ENCODE measurements at places on chromosomes 2 and 18.

- DNase-seq = no peak
These were observed 32.1 kb upstream of the TAF1B start for GRCh38 chr2:9811216-9811615.

GRCh38 chr18:51543658-51544155, 346.2 kb upstream of the MEX3C start:
- no peak for DNase-seq

- no peak for DNase-seq
These were observed 15.5 kb downstream of the FOXI3 start for GRCh38 chr2:88437010-88437409.

DNA sequence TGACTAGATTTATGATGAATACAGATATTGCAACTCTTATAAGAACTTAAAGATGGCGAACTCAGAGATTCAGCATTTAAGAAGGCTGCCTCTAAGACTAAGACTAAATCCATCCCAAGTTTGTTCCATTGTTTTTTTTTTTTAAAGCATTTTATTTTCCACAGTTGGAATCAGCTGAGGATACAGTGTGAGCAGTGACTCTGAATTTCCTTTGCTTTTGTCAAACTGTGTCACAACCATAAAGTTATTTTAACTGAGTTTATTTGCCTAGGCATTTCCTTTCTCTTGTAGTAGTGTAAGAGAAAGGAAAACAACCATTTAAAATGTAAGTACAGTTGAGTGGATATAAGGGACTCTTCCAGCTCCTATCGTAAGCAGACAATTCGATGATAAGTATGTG, 63.9 kb downstream of the ZEB2 start:
- no peak for DNase-seq

GRCh38 chr18:37362158-37362890, 203.3 kb downstream of the CELF4 start:
- no peak for DNase-seq

DNA sequence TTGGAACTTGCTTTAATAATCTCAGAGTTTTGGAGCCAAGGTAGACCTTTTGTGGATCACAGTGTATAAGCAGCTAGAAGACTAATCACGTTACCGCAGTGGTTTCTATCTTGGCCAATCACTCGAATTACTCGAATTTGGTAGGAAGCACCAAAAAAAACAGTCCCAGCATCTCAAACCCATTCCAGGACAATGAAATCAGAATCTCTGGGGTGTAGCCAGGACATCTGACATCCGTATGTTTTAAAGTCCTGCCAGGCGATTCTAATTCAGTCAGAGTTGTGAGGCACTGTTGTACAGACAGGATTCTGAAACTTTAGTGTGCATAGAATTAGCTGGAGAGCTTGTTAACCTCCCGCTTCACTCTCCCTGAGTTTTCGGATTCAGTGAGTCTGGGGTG, 30.8 kb downstream of the GRHL1 start:
- no peak for DNase-seq

- no peak for DNase-seq
These were observed 195.7 kb downstream of the PIEZO2 start for GRCh38 chr18:10953672-10954071.

GRCh38 chr18:30713299-30713698, 329.2 kb downstream of the DSC3 start:
- DNase-seq = no peak

DNA sequence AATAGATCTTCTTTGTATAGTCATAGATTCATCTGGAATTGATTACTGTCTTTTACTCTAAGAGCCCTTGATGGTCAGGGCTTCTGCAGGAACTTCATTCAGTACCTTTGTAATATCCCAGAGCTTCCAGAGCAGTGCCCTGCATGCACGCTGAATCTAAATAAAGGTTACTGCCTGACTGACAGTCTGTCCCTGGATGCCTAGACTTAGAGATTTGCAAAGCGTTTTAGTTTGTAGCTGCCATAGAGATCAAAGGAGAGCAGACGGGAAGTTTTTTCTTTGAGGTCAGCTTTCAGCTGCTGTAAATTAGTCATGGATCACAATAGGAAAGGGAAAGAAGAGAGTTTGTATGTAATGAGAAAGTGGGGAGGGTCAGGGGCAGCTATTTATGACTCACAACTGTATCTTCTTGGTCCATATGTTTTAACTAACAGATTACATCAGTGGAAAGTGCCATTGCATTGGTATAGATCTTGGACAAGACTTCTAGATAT, 45.2 kb upstream of the NYAP2 start:
- no peak for DNase-seq

GRCh38 chr18:50704357-50704940, 115.4 kb downstream of the MRO start:
- no peak for DNase-seq

GRCh38 chr2:123993728-123994323, 31.3 kb upstream of the CNTNAP5 start:
- DNase-seq = peak; percentile 78

DNA sequence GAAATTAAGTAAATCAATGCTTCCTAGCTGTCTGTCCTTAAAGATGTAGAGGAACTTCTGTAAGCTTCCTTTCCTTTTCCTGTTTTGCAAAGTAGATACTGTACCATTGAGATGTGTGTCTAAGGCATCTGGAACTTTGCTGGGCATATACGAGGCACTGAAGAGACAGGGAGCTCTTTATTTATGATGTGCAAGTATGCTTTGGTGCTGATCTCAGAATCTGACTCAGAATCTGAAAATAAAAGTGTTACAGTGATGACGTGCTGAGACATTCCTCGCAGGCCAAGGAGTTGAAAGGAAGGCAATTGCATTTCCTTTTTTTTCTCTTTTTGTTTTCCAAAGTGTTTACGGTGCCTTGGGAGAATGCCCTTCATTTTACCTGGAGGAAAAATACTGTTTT, 230.9 kb upstream of the RGPD4 start:
- no peak for DNase-seq

- no peak for DNase-seq
These were observed 63.9 kb downstream of the DGKD start for GRCh38 chr2:233418052-233418760.

- DNase-seq = no peak
These were observed 691.1 kb downstream of the SLC4A3 start for GRCh38 chr2:220318508-220318907.

DNA sequence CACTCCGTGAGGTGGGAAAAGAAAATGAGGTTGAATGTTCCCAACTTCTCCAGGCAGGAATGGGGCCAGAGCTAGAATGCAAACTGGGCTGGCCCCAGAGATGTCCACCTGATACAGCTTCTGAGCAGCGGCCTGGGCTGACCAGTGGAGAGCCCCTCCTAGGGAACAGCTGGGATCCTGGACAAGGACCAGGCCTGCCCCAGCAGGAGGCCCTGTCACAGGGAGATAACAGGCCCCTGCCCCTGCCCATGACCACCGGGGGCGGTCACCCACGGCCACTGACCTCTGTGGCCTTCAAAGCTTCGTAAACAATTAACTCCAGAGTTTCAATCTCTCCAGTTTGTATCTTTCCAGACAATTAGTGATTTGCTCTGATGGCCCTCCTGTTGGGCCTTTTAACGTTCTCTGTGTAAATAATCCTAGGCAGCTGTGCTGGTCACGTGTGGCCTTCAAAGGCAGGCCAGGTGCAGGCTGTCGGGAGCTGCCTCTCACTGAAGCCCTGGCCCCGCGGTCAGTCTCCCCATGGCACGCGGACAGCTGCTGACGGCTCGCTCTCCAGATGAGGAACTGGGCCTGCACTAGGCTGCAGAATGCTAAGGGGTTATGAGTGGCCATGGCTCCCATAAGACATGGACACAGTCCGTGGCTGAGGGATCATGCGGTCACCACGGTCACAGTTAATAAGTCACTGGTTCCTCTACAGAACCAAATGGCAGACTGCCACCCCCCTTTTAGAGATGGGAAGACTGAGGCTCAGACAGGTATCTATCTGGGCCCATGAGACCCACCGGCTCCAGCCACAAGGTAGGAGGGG, 9.2 kb downstream of the HS6ST1 start:
- DNase-seq = no peak

DNA sequence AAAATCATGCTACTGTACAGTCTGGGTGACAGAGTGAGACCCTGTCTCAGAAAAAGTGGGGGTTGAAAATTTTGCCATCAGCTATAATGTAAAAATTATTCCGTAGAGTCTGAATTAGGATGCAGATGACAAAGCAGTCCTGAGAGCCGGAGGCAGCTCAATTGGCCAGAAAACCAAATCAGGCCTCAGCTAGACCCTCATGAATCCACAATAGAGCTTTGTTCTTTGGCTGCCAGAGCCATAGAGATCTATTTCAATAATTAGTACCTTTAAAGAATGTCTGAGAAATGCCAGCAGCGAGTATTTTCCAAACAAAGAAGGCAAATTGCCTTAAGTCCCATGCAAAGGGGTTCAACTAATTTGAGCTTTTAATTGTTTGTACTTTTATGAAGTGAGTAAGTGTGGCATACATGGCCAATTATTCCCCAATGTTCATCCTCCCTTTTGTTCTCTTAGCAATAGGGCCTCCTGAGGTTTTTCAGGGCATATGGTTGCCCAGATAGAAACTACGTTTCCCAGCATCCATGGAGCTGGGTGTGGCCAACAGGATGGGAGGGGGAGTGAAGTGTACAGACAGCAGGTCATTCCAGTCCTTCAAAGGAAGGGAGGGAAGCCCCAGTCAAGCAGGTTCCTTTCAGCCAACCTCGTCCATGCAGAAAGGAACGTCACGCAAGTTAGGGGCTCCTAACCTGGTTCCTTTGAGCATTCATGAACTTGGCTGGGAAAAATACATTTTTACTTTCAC, 211.3 kb upstream of the APCDD1 start:
- peak; percentile 62 for DNase-seq

DNA sequence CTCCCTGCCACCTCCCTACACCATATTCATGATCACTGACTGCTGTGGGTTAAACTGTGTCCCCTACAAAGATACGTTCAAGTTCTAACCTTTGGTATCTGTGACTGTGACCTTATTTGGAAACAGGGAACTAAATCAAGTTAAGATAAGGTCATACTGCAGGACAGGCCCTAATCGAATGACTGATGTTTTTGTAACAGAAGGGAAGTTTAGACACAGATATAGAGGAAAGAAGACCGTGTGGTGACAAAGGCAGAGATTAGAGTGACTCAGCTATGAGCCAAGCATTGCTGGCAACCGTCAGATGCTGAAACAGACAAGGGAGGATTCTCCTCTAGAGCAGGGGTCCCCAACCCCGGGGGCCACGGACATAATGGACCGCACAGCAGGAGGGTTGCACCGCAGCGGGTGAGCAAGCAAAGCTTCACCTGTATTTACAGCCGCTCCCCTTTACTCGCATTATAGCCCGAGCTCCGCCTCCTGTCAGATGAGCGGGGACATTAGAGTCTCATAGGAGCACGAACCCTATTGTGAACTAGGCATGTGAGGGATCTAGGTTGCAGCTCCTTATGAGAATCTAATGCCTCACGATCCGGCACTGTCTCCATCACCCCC, 28.9 kb upstream of the RNF152 start:
- peak; percentile 47 for DNase-seq

- no peak for DNase-seq
These were observed 10.5 kb downstream of the ATG16L1 start for GRCh38 chr2:233261819-233262555.

- DNase-seq = no peak
These were observed 37.4 kb upstream of the GPC1 start for GRCh38 chr2:240397924-240398645.

- no peak for DNase-seq
These were observed 19.4 kb upstream of the SP5 start for GRCh38 chr2:170695521-170696410.

GRCh38 chr2:157093666-157094065, 163.8 kb upstream of the GALNT5 start:
- no peak for DNase-seq

GRCh38 chr18:37309861-37310260, 255.7 kb downstream of the CELF4 start:
- no peak for DNase-seq

GRCh38 chr18:6729247-6730091, at the start of gene ARHGAP28:
ARHGAP28 (plus strand) TSS chr18:6729716; CDS start chr18:6729822, 106 bp downstream.
- DNase-seq = peak; percentile 68

GRCh38 chr2:226791056-226791486, 8.5 kb downstream of the IRS1 start:
- peak; percentile 65 for DNase-seq

DNA sequence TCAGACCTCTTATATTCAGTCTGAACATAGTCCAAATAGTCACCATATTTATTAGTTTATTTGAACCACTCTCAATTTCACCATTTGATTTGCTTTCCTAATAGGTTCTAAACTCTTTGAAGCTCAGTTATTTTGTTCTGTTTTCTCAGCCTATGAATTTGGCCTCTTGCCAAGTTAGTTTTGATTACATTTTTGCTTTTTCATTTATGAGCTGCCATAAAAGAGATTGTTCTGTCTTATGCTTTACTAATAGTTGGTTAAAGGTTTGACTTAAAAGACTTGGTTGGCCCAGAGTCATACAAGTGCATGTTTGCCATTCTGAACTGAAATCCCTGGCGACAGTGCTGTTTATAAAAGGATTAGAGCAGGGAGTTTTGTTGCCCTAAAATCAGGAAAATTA, 85.9 kb upstream of the RANBP2 start:
- DNase-seq = no peak

- no peak for DNase-seq
These were observed 1312.2 kb upstream of the ACVR2A start for GRCh38 chr2:146532509-146533147.

DNA sequence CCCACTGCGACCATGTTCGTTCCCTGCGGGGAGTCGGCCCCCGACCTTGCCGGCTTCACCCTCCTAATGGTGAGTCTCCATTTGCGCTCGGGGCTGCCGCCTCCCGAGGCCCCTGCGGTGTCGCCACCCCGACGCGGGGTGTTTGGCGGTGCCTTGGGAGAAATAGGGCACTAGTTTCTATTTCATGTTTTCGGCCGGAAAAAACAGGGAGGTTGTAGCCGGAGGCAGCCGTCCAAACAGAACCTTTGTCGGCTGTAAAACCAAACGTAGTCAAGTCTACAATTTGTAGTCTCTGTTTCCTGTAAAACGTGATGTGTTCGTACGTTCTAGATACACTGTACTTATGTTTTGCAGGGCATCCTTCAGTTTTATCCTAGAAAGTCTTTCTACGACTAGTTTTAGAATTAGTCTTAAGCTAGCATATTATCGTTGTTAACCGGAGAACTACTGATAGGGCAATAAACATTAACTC, 290 bp downstream of the PSMG2 start:
- DNase-seq = no peak

DNA sequence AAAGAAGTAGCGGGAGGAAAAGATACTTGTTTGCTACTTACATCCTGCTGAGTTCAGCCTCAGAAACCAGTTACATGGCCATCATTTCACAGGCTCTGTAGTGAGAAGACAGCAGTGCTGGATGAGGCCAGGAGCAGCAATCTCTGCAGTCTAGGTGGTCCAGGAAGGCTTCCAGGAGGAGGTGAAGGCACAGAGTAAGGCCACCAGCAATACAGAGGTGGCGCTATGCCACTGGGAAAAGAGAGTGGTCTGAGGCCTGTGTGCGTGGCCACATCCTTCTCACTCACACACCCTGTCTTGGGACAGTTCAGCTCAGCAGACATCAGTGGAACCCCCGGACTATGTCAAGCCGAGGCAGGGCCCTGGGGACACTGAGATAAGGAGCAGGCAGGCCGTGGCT, 162.7 kb downstream of the KLHL29 start:
- peak; percentile 10 for DNase-seq

DNA sequence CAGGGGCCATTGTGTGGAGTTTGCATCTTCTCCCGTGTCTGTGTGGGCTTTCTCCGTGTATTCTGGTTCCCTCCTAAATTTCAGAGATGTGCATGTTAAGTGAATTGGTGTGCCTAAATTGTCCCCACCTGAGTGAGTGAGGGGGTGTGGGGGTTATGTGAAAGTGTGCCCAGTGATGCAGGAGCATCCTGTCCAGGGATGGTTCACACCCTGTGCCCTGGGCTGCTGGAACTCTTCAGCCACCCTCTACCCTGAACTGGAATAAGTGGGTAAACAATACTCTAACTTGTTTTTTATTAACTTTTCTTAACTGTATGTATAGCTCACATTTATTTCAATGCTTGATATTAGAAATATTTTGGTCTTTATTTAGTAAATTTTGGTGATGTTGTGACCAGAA, 56.0 kb downstream of the UBE2E3 start:
- DNase-seq = no peak
